ENCODE measurements at places on chromosomes 11 and 22.

- DNase-seq: no peak
Observed at GRCh38 chr11:13098063-13098462, 88.9 kb downstream of the RASSF10 start.

GRCh38 chr11:7575841-7576725 is 62.3 kb downstream of the PPFIBP2 start:
- no peak for DNase-seq

- no peak for DNase-seq
Observed at GRCh38 chr11:7576726-7577290, 63.0 kb downstream of the PPFIBP2 start.

DNA sequence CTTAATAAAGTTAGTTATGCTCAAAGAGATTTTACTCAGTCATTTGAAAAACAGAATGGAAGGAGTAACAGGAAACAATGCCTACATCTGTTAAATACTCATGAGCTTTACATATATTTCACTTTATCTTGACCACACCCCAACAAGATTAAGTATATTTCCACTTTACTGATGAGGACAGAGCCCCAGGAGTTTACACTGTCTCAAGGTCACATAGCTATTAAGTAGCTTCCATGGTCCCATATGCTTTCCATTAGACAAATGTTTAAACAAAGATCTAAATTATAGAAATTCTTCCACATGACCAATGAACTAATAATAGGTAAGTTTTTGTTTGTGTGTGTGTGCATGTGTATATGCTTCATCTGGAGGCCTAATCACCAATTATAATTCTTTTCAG is 30.2 kb downstream of the MRTFA start:
- no peak for DNase-seq

- DNase-seq: no peak
Observed at GRCh38 chr22:41914611-41915034, 251 bp downstream of the SHISA8 start.

DNA sequence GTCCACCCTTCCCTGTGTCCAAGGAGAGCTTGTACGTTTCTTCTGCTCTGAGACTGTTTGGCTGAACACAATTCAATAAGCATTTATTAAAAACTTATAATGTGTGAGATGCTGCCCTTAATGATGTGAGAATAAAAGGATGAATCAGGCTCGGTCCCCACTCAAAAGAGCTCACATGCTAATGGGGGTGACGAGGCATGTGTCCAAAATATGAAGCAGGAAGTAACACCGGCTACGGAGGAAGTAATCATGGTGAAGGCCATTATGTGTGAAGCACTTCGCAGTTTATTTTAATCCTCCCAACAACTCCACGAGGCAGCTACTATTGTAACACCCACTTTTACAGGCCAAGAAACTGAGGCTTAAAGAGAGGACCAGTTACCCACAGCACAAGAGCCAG is 3.4 kb upstream of the RASD2 start:
- no peak for DNase-seq

GRCh38 chr22:29112121-29112520 is 39.3 kb downstream of the KREMEN1 start:
- no peak for DNase-seq

- DNase-seq: no peak
Observed at GRCh38 chr11:11171854-11172253, 181.2 kb downstream of the CSNK2A3 start.

DNA sequence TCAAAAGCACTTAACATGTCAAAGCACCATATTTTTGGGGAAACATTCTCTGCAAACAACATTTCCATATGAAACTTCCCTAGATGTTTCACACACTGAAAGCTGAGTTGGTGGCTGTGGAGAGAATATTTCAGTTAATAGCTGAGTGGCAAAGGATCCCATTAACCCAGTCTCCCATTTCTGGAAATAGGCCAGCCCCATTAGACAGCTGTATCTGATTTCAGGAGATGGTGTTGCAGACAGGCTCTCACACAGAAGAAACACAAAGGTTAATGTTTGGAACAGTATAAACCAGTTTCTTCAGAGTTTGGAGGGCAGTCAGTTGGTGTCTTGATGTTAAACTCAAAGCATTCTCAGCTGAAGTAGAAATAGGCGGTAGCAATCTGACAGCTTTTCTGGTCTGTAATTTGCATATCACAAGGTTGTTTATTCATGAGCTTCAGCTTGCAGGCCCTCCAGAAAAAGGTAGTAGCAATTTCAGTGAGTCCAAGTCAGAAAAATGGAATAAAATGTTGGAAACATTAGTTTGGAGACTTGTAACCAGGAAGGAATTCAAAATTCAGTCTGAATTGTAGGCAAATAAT is 15.5 kb upstream of the ZBTB44 start:
- DNase-seq: no peak

DNA sequence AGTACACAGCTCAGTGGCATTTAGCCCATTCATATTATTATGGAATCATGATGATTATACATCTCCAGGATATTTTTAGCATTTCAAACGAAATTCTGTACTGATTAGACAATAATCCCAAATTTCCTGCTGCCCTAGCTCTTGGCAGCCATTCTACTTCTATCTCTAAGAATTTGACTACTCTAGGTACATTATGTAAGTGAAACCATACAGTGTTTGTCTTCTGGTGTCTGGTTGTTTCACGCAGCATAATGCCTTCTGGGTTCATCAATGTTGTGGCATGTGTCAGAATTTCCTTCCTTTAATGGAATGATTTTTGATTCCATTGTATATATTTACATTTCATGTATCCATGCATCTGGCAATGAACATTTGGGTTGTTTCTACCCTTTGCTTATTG is 517.7 kb downstream of the ETS1 start:
- DNase-seq: no peak

DNA sequence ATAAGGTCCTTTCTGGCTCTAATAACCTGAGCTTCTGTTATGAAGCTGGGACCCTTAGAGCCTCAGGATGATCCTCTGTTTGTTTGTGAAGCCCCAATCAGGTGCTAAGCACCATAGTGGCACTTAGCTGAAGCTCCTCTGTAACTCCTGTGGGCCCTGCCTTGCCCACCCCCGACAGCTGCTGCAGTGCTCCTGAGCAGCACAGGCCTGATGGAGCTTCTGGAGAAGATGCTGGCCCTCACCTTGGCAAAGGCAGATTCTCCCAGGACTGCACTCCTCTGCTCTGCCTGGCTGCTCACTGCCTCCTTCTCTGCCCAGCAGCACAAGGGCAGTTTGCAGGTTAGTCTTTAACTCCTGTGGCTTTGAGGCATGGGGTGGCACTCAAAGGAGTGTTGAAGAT is 19.0 kb upstream of the CCDC134 start:
- DNase-seq: no peak

DNA sequence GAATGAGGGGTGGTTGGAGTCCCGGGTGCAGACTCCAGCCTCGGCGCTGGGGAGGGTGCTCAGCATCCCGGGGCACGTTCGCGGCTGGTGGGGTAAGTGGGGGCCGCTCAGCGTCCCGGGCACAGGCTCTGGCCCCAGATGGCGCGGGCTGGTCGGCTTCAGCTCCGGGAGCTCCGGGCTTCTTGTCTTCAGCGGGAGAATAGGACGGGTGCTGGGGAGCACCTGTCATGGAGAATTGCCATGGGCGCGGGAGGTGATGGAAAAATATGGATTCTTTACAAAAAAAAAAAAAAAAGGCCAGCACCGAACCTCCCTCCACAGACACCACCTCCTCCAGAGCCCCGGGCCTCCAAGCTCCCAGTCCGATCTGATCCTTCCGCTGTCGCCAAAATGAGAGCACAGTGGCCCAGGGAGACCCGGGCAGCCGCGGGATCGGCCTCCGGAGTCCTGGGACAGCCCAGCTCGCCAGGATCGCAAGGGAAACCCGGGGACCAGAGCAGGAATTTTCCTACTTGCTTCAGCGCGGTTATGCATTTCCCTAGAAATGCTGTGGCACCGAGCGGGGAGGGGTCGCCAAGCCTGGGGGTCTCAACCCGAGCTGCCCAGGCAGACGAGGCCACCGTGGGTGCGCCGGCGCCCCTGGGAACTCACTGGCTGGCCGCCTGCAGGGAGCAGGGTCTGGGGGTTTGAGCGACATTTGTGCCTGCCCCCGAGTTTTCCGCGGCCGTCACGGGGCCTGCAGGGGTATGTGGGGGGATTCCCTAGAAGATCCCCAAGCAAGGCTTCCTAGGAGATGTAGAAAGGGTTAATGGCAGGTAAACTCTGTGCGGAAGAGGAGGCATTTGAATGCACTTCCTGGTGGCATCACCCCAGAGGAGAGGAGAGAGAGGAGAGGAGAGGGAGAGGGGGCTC is 1336.9 kb downstream of the BRD1 start:
- no peak for DNase-seq

GRCh38 chr11:61959114-61959513 is 8.3 kb downstream of the FTH1 start:
- no peak for DNase-seq

- peak; percentile 72 for DNase-seq
Observed at GRCh38 chr22:31489632-31490495, at the start of gene EIF4ENIF1. TSS of gene EIF4ENIF1 (minus strand) at chr22:31489842. CDS start at chr22:31488718, 1,124 bp downstream.

GRCh38 chr22:35476341-35476740 is 64.3 kb upstream of the RASD2 start:
- DNase-seq: no peak

GRCh38 chr11:99773646-99774045 is 752.9 kb downstream of the CNTN5 start:
- no peak for DNase-seq

DNA sequence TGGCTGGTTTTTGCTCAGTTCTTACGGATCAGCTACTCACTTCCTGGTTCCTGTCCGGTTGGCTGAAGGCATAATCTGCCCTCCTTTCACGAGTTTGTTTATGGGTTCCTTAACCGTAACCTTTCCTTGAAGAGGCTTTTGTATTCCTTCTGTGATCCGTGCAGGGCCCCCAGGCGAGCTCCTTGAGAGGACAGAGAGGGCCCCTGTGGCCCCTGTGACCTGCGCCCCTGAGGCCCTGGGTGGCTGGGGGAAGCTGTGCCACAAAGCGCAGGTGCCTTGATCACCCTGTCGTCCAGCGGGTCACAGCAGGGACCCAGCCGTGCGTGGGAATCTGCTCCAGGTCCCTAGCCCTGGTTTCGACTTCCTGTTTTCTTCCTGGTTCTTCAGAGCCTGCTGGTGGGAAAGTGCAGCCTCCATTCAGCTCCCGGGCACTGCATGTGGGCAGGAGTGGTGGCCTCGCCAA is 27.8 kb upstream of the FADD start:
- DNase-seq: no peak

DNA sequence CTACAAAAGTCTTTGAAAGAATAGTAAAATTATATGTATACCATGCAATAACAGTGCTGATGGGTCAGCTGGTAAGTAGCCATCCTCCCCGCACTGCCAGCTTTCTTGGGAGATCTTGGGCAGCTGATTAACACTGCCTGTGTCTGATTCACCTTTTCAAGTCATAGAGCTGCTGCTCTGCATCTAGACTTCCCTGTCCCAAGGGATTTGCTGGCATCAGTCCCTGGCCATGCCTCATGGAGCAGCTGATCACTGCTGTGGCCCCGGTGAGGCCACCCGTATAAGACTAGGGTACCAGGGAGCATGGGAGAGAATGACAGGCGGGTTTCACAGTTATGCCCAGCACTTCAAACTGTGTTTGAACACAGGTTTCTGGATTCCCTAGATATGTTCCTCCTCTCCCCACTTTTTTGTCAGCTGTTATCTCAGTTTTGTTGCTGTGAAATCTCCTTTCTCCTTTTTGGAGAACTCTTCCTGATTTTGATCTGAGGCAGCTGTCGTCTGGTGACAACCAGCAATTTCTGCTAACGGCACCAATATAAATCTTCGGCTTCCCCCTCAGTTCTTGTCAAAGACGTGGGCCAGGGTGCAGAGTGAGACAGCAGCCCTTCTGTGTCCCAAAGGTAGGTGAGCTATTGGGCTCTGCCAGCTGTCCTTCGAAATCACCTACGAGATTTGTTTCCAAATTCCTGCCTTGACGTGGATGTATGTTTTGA is 438.9 kb downstream of the NTM start:
- no peak for DNase-seq

- DNase-seq: no peak
Observed at GRCh38 chr11:25094085-25094802, 597.4 kb downstream of the LUZP2 start.

DNA sequence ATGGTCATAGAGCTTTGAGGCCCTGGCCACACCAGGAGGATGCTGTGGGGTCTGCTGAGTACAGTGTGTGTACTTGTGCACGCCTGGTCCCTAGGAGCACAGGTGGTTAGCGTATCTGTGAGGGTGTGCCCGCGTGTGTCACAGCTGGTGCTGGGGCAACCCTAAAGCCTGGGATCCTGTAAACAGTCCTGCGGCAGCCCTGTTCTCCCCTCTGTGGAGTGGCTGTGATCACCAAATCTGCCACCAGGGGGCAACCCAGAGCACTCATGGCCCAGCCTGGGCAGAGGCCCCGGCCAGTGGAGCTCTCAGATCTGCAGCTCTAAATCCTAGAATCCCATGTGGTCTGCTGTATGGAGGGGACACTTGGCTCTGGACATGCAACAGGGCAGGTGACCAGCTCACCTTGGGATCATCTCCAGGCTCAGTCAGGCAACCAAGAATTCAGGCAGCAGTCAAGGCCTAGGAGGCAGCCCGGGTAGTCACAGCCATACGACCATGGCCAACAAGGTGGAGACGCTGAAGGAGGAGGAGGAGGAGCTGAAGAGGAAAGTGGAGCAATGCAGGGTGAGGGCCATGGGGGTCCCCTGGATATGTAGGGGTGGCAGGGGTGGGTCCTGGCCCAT is 3.9 kb downstream of the SH3BP1 start:
- peak; percentile 77 for DNase-seq

- DNase-seq: no peak
Observed at GRCh38 chr11:79022265-79022664, 418.6 kb downstream of the TENM4 start.

DNA sequence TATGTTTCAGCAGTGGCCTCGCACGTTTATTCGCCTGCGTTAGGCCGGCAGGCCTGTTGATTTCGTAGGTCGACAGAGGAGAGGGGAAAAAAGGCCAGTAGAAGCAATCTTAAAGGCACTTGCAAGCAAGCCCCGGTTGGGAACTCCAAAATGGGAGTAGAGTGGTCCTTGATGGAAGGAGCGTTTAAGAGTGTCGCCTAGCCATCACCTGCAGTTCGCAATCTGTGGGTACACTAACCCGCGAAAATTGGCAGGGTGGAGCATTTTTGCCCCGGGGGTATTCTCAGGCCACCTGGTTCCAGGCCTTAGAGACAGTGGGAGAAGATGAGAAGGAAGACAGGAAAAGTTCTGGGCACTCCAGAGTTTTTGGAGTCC is 1.1 kb downstream of the EWSR1 start:
- no peak for DNase-seq

DNA sequence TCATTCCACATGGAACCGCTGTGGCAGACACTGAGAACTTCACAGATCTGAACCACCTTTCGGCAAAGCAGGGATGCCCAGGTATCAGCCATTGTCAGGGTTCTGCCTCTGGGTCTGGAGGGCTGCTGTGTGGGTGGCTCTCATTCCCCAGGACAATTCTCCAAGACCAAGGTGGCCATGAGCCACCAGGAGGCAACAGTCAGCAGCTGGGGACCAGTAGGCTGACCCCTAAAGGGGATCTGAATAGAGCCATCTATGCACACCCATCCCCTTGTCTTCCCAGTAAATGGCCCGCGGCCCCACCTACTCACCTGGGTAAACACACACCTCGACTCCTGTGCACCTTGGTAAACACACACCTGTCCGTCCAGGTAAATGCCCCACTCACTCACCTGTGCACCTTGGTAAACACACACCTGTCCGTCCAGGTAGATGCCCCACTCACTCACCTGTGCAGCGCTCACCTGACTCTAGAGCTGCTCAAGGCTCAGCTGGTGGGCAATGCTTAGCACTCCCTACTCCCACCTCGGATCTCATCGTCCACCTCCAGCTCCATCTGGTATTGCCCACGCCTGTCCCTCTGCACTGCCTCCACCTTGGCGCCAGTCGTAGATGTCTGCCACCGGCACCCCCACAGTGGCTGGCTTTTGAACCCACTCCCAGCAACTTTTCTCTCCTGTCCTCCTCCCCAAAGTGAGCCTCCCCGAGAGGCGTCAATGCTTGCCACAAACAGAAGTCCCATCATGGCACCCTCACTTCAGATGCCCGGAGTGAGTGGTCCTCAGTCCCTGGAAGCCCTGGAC is 10.2 kb downstream of the SLC25A1 start:
- DNase-seq: no peak
